ENCODE measurements at places on chromosomes 1 and 21.

DNA sequence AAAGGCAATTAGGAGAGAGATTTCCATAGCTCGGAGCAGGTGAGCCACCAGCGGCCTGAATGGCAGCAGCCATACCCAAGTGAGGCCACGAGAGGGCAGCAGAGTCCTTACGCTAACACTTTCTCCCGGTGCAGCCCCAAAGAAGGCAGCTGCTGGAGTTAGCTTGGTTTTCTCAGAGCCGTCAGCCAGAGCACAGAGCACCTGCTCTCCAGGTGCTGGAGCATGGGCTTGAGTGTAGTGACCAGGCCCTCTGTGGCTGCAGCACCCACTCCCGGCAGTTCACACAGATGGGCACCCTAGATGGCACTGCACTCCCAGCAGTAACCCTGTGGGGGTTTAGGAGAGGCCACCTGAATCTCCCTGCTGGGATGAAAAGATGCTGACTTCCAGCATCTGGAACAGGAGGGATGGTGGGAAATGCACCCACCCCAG lies 45.8 kb downstream of the TMCC2 start:
- DNase-seq = peak; percentile 83

GRCh38 chr21:26169611-26170470 lies 729 bp downstream of the APP start:
- DNase-seq = peak; percentile 33

- DNase-seq = no peak
These were observed 7.0 kb downstream of the SH3BP5L start for GRCh38 chr1:248818505-248819374.

DNA sequence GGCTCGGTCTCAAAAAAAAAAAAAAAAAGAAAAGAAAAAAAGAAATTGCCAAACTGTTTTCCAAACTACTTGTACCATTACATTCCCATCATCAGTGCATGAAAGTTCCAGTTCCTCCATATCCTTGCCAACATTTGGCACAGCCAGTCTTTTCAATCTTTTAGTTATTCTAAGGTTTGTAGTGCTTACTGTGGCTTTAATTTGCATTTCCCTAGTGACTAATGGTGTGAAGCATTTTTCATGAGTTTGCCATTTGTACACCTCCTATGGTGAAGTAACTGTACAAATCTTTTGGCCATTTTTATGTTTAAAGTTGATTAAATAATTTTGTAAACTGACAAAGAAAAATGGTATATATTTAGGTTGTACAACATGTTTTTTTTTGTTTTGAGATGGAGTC lies 70.7 kb downstream of the DEGS1 start:
- no peak for DNase-seq

DNA sequence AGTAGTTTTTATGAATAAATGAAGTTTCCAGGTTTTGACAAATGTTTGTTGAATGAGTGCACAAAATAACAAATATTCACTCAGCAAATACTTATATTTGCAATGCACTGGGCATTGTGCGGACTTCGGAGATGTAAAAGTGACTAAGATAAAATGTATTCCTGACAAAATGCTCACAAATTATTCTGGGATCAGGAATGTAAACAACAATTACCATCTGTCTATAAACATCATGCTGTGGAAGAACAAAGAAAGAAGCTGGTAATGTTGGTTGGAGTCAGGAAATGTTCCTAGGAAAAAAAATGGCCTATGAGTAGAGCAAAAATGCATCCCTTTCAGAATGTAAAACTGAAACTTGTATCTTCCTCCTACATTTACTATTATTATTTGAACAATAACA lies 68.5 kb downstream of the CRB1 start:
- DNase-seq = no peak

DNA sequence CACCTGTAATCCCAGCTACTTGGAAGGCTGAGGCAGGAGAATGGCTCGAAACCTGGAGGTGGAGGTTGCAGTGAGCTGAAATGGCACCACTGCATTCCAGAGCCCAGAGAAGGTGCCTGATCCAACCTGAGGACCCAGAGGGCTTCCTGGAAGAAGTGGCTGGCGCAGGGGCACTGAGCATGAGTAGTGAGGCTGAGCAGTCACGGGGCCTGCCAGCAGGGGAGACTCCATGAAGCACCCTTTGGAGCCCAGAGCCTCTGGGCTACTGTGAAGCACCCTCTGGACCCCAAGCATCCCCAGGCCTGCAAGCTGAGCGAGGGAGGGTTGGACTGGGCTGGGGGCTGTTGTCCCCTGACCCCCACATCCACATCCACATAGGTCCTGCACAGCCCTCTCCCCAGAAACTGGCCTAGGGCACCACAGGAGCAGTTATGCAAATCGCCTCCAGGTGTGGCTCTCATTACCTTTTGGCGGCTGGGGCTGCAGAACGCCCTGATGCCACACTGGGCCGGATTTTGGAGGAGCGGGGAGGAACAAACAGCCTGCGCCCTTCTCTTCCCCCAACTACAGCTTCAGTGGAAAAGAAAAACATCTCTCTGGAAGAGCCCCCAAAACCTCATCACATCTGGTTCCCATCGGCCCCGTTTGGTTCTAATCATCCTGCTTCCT lies 78.2 kb upstream of the TARDBP start:
- no peak for DNase-seq

- no peak for DNase-seq
These were observed 95.3 kb downstream of the ABCA4 start for GRCh38 chr1:94025383-94026340.

All from CD4-positive, alpha-beta memory T cell (primary cell).